Lung (tissue), 17 donors: ENCODE measurements at places on chromosomes 2 and 18. TPM values are rescaled to one million over a fixed set of nuclear protein-coding genes. Genes with fewer than 3 reads are reported as not detected.

Gene HMSD
- total RNA-seq: 2.3 TPM

Gene ANKRD53
- total RNA-seq: 0.82 TPM

Gene PLEK
- 25.9 TPM for total RNA-seq

Gene NT5DC4
- total RNA-seq: 0.83 TPM

DNA sequence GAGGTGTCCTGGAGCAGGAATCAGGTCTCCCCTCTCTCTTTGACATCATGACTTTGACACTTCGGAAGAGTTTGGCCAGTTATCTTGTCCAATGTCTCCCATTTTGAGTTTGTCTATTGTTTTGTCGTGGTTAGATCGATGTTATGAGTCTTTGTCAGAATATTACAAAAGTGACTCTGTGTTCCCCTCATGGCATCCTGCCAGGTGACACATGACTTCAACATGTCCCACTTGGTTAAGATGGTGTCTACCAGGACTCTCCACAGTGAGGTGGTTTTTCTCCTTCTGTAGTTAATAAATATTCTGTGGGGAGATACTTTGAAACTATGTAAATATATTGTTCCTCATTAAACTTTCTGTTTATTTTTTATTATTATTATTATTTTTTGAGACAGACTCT lies 76.6 kb upstream of the BZW1 start:
- H3K27me3 ChIP-seq: no peaks in the 10 kb centered on the region
- H3K36me3 ChIP-seq: no peaks in the 10 kb centered on the region
- DNase-seq: no peak

DNA sequence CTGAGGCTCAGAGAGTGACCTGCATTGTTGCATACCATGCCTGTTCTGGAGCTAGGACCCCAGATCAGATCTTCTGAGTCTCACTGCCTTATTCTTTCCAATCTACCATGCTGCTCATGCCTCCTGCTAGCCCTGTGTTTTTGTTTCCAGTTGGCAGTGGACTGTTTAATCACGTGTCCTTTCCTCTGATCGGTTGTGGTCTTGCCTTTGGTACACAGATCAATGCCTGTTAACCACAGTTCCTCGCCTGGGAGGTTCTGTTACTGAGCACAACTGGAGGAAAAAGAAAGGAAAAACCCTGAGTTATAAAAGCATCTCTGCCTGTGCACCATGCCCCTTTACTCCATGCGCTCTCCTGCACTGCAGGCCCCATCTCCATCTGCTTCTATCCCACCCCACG lies 329.1 kb downstream of the SETBP1 start:
- no peaks in the 10 kb centered on the region for H3K4me1 ChIP-seq
- no peak for DNase-seq
- no peaks in the 10 kb centered on the region for H3K36me3 ChIP-seq
- no peaks in the 10 kb centered on the region for H3K27me3 ChIP-seq
- no peak overlapping the region for H3K4me3 ChIP-seq

- H3K27ac ChIP-seq: peak within 1 kb of the TSS; percentile 99
- DNase-seq: peak; percentile 98
- peaks cover 2% of the 10 kb centered on the region for H3K36me3 ChIP-seq
- peak within 1 kb of the TSS; percentile 99 for H3K4me3 ChIP-seq
- peaks cover 2% of the 10 kb centered on the region for H3K4me1 ChIP-seq
Measured at GRCh38 chr2:200864176-200865034, at the start of gene CLK1. TSS of gene CLK1 (minus strand) at chr2:200864658. CDS start at chr2:200861862, 2,796 bp downstream.

DNA sequence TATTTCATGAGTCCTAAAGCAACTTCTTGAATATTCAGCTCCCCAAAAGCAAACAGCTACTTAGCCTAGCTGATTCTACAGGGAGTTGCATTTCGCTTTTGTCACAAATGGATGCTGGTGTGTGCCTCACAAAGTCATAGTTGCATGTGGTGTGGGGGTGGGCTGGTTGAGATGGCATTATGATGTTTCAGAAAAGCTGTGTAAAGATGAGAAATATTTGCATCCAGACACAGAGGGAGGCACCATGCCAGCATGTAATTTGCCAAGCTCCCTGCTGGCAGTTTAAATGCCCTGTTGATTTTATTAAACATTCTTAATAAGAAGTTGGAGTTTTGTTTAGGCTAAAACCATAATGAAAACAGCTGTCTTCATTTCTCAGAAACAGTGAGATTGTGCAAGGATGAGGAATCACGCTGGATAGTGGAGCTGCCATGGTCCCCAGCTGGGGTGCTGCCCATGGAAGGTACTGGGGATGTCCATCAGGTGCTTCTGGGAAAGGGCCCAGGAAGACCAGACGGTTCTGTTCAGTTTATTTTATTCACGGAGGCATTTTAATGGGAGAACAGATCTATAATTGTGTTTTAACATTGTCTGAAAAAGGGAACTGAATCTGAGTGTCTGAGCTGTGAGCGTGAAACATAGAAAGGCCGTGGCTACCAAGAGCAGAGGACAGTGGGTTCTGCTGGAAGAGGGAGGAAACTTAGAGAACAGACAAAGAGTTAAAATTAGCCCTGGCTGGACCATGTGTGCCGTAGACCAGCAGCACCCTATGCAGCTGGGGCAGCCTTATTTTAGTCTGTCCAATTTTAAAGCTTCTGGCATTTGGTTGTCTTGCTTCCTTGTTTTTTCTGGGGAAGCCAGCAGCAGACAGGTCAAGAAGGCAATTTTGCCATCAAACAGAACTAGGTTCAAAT lies 177.1 kb downstream of the FAM210A start:
- no peaks in the 10 kb centered on the region for H3K4me1 ChIP-seq
- H3K36me3 ChIP-seq: no peaks in the 10 kb centered on the region
- H3K27me3 ChIP-seq: no peaks in the 10 kb centered on the region
- DNase-seq: peak; percentile 46
- no peak overlapping the region for H3K27ac ChIP-seq

DNA sequence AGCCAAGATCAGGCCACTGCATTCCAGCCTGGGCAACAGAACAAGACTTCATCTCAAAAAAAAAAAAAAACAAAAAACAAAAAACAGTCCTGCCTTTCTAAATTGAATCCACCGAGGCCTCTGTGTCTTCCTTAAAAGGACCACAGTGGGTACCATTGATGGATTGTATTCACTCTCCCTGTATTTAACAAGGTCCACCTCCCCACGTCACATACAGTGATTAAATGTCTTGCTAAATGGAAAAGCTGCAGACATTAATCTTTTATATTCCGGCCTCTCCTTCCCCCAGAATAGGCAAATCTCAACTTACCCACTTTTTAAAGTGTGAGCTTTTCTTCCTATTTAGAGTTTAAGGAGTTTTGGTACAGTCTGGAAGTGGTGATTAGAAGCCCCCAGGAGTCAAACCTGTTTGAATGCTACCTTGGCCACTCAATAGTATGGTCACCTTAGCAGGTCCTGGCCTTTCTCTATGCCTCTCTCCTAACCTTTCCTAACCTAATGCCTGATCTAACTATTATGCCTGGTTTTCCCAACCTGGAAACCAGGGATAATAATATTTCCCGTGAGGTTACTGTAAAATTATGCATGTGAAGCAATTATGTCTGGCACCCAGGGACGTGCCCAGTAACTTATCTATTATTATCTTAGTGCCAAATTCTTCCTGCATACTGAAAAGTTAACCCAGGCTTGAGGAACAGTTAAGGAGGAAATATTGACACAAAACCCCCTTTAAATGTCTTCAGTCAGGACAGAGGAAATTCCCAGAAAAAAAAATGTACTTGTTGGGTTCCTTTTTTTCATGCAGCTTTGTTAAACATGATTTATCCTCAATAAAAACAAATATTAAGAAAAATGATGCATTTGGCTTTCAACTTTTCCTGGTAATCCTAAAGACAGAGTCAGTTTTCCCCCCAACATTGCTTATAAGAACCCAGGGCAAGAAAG lies 3.1 kb downstream of the NFE2L2 start:
- H3K27me3 ChIP-seq: no peaks in the 10 kb centered on the region
- H3K36me3 ChIP-seq: peaks cover 4% of the 10 kb centered on the region
- H3K4me3 ChIP-seq: peak overlapping the region; percentile 9
- no peak for DNase-seq
- peak overlapping the region; percentile 69 for H3K27ac ChIP-seq

DNA sequence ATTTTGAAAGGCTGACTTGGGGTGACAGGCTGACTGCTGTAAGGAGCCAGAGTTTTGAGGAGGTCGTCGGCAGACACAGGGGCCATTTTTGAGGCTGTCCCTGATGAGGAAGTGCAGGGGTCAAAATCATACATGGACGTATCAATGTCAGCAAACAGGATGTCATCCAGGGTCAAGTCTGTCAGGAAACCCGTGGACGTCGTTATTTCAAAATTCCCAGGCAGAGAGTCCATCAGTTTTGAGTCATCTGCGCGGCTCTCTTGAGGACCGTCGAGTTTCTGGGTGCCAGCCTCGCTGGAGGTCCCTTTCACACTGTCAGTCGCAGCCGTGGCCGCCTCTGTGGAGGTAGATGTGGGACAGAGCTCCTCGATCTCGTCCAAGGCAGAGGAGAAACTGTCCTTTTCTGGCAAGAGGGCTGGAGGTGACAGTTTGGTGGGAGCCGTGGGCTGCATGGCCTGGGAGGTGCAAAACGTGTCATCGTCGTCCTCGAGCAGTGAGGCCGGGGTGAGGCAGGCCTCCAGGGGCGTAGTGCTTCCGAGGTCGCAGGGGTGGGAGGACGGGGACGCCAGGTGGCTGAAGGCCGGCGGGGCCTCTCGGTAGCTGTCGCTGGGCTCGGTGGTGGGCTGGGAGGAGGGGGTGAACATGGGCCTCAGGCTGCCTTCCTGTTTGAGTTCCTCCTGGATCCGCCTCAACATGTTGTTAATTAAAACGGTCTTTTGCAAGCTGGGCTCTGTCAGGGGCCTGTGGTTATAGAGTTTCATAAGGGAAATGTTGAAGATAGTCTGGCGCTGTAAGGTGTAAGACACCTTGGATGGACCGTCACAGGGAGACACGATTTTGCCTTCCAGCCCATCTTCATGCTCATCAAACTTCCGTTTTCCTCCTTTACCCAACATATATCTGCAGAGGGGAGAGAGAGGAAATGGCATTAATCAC lies 17.5 kb downstream of the SERTAD2 start:
- DNase-seq: no peak
- H3K36me3 ChIP-seq: peaks cover 12% of the 10 kb centered on the region
- no peaks in the 10 kb centered on the region for H3K27me3 ChIP-seq
- H3K4me3 ChIP-seq: no peak overlapping the region
- peaks cover 6% of the 10 kb centered on the region for H3K4me1 ChIP-seq
- no peak overlapping the region for H3K27ac ChIP-seq

DNA sequence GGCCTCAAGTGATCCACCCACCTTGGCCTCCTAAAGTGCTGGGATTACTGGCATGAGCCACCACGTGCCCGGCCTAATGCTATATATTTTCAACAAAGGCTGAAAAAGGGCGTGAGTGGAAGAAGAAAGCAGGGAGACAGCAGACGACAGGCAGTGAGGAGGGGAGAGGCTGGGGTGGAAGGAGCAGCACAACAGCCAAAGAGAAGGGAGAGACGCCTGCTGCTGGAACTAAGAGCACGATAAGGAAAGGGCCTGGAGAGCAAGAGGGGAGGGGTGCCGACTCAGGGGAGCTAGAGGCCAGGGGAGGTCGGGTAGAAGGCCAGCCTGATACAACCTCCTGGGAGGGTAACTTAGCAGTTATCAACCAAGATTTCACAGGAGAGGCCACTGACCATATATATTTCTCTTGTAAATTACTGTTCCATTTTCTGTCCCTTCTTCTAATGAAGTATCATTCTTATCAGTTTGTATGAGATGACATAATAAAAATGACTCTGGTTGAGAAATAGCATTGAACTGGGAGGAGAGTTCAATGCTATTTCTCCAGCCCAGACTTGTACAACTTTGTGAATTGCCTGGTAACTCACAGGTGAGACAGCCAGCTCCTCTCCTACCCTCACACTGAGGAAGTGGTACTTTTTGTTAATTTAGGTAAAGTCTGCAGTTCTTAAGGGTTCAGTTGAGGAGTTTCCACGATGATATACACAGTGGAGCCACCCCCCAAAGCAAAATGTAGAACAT lies 5.8 kb upstream of the RNU4ATAC start:
- no peaks in the 10 kb centered on the region for H3K27me3 ChIP-seq
- H3K4me1 ChIP-seq: peaks cover 8% of the 10 kb centered on the region
- peak overlapping the region; percentile 0 for H3K27ac ChIP-seq
- no peaks in the 10 kb centered on the region for H3K36me3 ChIP-seq
- peak; percentile 32 for DNase-seq

- no peak overlapping the region for H3K4me3 ChIP-seq
- no peak for DNase-seq
- no peak overlapping the region for H3K27ac ChIP-seq
- H3K27me3 ChIP-seq: no peaks in the 10 kb centered on the region
- no peaks in the 10 kb centered on the region for H3K36me3 ChIP-seq
- peaks cover 25% of the 10 kb centered on the region for H3K4me1 ChIP-seq
Measured at GRCh38 chr2:101809698-101810097, 112.2 kb downstream of the MAP4K4 start.

- H3K4me3 ChIP-seq: no peak overlapping the region
- H3K36me3 ChIP-seq: no peaks in the 10 kb centered on the region
- no peaks in the 10 kb centered on the region for H3K27me3 ChIP-seq
- DNase-seq: no peak
- no peaks in the 10 kb centered on the region for H3K4me1 ChIP-seq
- H3K27ac ChIP-seq: no peak overlapping the region
Measured at GRCh38 chr18:63831080-63831788, 56.0 kb downstream of the SERPINB7 start.

DNA sequence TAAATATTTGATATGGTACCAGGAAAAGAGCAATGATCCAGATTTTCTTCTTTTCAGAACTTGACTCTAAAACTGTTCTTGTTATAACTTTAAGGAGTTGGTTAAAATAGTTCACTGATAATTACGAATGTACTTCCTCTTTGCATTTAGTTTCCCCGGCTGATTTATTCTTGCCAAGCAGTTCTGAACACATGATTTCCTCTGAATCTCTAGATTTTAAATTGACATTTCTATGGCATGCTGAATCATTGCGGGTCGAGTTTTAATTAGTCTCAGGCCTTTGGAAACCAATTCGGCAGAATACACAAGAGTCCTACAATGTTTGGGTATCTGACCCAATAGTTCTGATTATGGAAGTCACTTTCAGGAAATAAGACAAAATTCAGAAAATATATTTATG lies 37.3 kb upstream of the DNAH7 start:
- H3K4me3 ChIP-seq: no peak overlapping the region
- H3K27ac ChIP-seq: no peak overlapping the region

GRCh38 chr2:148978706-148979105 lies 59.8 kb upstream of the LYPD6B start:
- no peaks in the 10 kb centered on the region for H3K27me3 ChIP-seq
- no peak overlapping the region for H3K4me3 ChIP-seq
- no peaks in the 10 kb centered on the region for H3K36me3 ChIP-seq
- no peak overlapping the region for H3K27ac ChIP-seq
- peak; percentile 47 for DNase-seq

DNA sequence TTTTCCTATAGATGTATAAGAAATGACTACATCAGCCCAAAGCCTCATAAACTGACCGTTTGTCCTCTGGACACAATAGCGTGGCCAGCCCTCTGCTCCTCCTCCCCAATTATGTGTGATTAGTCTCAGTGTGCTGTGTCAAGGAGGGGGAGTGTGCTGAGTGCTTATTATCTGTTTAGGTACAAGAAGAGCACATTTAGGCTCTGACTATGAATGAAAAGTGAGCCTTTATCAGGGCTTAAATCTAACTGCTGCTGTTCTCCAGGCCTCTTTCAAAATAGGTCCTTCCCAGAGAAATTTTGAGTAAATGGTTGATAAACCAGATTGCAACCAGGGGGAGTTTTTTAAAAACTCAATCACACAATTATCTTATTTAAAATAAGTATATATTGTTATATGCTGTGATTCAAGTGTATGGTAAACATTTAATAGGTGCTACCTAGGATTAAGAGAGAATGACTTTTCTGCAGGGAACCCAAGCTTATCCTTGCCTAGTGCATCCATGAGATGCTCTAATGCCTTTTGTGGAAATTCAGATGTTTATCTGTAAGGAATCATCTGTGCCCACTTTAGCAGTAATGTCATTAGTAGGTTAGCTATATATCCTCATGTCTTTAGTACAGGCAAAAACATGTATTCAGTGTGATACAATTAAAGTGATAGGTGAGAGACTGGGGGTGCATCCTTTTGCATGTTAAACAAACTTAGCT lies 168.7 kb upstream of the SIX3 start:
- peaks cover 16% of the 10 kb centered on the region for H3K4me1 ChIP-seq
- no peak overlapping the region for H3K4me3 ChIP-seq
- DNase-seq: no peak
